Activated naive CD8-positive, alpha-beta T cell treated with anti-CD3 and anti-CD28 coated beads, Interleukin-2, amount 10 ng/mL, durations not matched to agents 7 days and 5 days (primary cell): ENCODE measurements at places on chromosomes 3 and 15.
A peak's percentile ranks its signal among the peaks of the same experiment; 100 is the strongest.

GRCh38 chr3:62622553-62623174 is 249.3 kb upstream of the FEZF2 start:
- DNase-seq = no peak

DNA sequence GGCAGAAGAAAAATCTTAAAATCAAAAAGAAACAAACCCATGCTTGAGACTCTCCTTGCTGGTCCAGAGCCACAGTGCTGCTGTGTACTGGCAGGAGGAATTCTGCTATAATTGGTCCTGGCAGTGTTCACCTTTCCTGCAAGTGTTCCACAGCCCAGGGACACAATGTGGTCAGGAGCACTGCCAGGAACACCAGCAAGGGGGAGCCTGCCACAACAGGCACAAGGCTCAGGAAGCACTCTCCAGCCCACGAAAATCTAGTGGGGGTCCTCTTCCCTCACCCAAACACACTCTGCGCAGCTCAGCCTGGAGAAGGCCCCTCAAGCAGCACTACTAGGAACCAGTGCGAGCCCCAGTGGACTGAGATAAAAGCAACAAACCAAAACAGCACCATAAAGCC is 92.9 kb downstream of the UBE3A start:
- DNase-seq = no peak

DNA sequence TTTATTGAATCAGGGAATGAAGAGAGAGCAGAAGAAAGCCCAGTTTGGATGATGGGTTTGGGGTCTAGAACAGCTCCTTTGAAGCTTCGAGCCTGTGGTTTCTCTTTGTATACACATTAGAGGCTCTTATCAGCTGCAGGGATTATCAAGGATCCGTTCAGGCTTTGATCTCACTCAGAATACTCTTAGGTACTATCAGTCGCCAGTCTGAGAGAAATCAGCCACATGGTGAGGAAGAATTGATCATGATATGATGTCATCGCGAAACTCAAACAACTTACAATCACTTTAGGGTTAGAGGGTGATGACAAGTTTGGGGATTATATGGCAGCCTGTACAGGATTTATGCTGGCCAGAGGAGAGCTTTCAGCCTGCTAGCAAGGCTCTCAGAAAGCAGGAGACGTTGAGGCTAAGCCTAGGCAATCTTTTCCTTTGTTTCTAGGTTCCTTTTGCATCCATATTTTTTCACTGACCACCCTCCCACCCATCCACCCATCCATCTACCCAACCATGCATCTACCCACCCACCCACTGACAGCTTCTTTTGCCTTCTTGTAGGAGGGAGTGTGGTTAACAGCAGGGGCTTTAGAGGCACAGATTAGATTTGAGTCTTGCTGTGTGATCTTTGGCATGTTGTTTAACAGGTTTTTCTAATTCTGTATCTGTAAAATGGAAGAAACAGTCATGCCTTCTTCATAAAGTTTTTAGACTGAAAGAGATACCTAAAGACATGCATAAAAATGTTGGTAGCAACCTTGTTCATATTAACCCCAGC is 330.4 kb upstream of the LRRFIP2 start:
- no peak for DNase-seq

- no peak for DNase-seq
These were observed 77.8 kb downstream of the IL20RB start for GRCh38 chr3:137035631-137036030.

DNA sequence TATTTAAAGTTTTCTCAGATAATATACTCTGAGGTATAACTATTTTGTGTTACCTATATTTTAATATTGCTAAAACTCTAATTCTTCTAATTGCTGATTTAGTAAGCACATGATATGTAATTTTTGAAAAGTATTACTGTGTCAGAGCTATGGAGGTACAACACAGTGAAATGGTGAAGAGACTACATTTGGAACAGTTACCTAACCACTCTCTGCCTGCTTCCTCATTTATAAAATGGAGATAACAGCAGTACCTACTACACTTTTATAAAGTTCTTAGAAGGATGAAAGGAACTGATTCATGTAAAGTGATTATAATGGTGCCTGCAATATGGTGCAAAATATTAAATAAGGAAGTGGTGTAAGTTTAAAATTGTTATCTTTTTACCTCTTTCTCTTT is 16.3 kb upstream of the NEK10 start:
- DNase-seq = no peak

DNA sequence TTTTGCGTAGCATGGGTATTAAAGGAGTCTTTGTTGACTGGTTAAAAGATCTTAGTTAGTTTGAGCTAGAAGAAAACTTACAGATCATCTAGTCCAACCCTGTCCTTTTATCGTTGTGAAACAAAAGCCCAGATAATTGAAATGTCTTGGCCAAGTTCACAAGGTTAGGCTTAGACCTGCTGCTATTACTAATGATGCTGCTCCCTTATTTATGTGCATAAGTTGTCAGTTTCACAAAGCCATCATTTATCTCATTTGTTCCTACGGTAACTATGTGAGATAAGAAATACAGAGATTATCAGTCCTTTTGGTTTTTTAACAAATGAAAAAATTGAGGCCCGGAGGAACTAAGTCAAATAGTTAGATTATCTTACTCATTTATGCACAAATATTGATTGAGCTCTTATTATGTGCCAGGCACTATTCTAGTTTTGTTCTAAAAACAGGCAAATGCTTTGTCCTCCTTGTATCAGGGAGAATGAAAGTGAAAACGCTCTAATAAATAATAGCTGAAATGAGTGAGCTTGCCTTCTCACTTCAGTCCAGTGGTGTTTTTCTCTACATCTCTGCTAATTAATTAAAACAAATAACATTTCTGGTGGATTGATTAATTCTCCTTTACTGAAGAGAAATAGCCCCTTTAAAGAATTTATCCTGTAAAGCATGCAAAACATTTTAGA is 49.1 kb upstream of the TPRG1 start:
- DNase-seq = no peak

GRCh38 chr3:129119365-129120100 is 2.1 kb downstream of the RAB43 start:
- DNase-seq = peak; percentile 60

DNA sequence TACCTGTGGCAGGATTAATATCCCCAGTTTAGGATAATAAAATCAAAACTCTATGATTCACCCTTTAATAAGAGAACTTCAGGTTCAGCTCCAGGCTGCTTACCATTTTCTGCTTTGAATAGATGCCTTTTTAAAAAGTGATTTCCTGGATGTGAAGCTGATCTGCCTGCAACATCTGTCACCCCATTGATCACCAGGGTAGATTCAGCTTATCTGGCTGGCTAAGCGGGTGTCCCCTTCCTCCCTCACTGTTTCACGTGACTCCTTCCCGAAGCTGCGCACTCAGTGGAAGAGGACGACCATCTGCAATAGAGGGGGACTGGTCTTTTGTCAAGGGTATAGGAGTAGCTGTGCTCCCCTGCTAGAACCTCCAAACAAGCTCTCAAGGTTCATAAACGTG is 128.1 kb downstream of the IL1RAP start:
- DNase-seq = no peak

- no peak for DNase-seq
These were observed 540.1 kb downstream of the NTRK3 start for GRCh38 chr15:87716422-87716821.

- DNase-seq = no peak
These were observed 5.2 kb downstream of the CDV3 start for GRCh38 chr3:133578548-133579191.

DNA sequence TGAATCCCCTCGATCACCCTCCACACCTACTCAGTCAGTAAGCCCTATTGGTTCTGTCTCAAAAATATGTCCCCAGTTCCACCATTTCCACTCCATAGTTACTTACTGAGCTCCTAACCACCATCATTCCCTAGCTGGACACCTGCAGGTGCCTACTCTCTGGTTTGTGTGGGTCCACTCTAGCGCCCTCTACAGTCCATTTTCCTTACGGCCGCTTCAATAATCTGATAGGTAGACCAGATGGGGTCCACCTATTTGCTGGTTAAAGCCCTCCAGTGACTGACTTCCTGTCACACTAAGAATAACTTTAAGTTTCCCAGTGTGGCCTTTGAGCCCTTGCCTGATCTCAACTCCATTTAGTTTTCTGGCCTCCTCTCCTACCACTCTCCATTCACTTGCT is 5.0 kb downstream of the GXYLT2 start:
- DNase-seq = no peak

- no peak for DNase-seq
These were observed 10.1 kb downstream of the FAM131A start for GRCh38 chr3:184347321-184348056.

- no peak for DNase-seq
These were observed 34.7 kb downstream of the SHC4 start for GRCh38 chr15:48928877-48929538.

GRCh38 chr3:101529816-101530685 is 17.0 kb upstream of the SENP7 start:
- no peak for DNase-seq

GRCh38 chr3:105502333-105502732 is 135.6 kb downstream of the ALCAM start:
- no peak for DNase-seq

DNA sequence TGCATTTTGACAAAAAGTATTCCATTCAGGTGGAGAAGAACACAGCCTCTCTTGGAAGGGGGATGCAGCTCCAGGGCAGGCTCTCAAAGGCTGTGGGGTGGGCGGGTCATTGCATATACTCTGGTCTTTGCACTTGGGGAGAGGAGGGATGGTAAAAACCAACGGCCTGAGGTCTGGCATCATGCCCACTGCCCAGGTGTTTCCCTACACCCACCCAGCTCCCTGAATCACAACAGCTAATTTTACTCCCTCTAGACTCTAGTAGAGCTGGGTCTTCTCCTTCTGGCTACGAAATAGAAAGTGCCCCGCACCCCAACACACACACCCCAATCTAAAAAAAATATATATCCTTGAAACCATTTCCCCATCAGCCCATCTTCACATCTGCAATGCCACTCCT is 1.0 kb downstream of the MYLK start:
- DNase-seq = no peak

GRCh38 chr3:104604326-104605010 is 762.2 kb upstream of the ALCAM start:
- no peak for DNase-seq

DNA sequence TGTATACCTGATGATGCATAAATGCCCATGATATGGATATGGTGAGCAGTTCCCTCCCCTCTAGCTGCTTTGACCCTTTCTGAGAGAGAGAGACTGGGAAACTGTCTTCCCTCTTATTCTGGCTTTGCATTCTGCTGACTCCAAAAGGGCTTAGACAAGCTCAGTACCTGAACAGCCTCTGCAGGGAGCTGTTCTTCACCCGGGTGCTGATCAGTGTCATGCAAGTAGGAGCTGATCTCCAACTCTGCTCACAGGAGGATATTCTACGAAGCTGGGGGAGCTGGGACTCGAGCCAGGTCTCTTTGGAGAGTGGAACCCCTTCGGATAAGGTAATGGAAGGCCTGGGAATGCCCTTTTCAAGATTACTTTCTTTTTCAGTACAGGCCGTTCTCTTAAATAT is 237.1 kb downstream of the RYR3 start:
- peak; percentile 19 for DNase-seq

DNA sequence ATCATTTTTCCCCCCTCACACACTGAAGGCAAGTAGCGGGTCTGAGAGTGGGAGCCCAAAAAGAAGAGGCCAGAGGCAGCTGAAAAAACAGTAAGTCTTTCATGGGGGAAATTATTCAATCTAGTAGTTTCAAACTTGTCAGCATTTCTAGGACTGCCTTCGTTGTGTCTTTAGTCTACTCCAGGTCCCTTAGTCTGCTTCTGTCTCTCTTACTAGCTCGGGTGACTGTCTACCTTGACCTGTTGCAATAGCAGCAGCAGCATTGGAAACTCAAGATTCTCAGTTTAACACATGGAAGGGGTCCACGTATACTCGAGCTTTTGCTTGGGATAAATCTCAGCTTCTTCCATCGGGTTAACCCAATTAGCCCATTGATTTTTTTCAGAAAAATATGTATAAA is 28.9 kb downstream of the CHD2 start:
- DNase-seq = no peak

DNA sequence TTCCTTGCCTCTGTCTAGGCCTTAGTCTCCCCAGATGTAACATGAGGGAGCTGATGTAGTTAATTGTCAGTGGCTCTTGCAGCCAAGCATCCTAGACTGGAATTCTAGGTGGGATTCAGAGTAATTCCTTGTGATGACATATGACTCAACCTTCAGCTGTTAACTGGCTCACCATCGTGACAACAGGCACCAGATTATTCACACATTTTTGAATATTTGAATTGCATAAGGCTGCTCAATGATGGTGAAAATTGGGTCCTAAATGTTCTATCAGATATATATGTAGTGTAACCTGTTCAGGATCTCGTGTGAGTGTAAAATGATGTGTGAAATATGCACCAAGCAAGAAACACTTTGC is 405.1 kb downstream of the LPP start:
- DNase-seq = no peak

GRCh38 chr3:71119171-71119570 is 464.4 kb downstream of the FOXP1 start:
- no peak for DNase-seq

GRCh38 chr15:81363276-81363675 is 10.7 kb downstream of the TMC3 start:
- DNase-seq = no peak

DNA sequence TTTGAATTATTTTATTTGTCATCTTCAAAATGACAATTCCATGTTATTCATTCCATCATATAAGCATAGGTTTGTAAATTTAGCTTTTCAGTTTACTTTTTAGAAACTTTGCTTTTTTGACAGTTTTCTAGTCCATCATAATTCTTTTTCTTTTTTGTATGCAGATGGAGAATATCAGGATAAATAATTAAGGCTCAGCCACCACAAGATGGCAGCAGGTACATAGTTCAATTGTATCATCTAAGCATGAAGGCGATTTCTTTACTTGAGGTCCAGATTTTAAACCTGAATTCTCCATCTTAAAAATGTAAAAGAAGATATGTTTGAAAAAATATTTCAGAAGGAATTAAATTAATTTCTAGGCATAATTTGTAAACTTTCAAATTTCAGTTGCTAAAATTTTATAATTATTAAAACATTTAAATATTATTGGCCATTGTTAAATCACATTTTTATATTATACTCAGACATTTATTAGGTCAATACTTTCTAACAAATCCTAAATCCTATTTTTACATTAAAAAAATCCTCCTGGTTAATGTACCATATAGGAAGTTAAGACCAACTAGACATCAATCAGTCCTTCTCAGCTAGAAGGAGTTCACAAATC is 15.1 kb downstream of the PLSCR5 start:
- DNase-seq = no peak

- DNase-seq = no peak
These were observed 68.0 kb downstream of the CHL1 start for GRCh38 chr3:264394-265156.

- no peak for DNase-seq
These were observed 674.1 kb downstream of the MECOM start for GRCh38 chr3:168989396-168989795.

- no peak for DNase-seq
These were observed 1036.6 kb downstream of the NTRK3 start for GRCh38 chr15:87219650-87220615.

GRCh38 chr3:146546366-146546965 is 2.1 kb upstream of the PLSCR1 start:
- no peak for DNase-seq

GRCh38 chr3:81876826-81877225 is 115.4 kb upstream of the GBE1 start:
- DNase-seq = no peak

- no peak for DNase-seq
These were observed 394.1 kb upstream of the PROK2 start for GRCh38 chr3:72179107-72179464.
